ENCODE measurements at places on chromosomes 7 and 10.

DNA sequence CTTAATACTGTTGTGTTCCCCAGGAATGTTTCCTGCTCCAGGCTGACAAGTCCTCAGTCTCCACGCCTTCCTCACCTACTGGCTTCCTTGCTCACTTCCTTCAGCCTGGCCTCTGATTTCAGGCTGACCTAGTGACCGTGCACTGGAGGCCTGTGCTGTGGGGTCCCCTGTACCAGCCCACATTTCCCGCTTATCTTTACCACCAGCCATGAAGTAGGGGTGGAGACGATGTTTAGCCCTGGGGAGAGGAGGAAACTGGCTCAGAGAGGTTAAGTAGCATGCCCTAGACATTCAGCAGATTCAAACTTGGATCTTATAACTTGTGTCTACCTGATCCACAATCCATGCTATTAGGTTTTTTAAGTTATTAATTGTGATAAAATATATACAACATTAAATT, 4.8 kb upstream of the ZNF488 start:
- no peak for DNase-seq

- DNase-seq, result no peak
Observed at GRCh38 chr10:103504181-103504783, 10.8 kb downstream of the NEURL1 start.

DNA sequence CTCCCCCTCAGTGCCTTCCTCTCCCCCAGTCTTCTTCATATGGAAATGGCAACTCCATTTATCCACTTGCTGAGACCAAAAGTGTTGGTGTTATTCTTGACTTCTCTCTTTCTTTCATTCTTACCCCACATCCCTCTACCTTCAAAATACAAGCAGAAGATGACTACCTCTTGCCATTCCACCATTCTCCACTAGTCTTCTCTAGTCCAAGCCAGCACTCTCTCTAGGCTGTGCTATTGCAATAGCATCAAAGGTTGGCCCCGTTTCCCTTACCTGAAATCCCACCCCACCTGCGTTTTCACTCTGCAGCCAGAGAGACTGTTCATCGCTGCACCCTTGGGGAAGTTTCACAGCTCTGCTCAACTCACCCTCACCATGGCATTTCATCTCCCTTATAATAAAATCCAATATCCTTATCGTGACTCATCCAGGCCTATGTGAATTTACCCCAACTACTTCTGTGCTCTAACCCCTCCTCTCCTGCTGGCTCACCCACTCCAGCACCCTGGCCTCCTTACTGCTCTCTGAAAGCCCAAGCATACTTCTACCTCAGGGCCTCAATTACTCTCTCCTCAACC, 109.1 kb downstream of the LSM5 start:
- no peak for DNase-seq

- no peak for DNase-seq
Observed at GRCh38 chr10:29228562-29228961, 60.3 kb upstream of the LYZL1 start.

DNA sequence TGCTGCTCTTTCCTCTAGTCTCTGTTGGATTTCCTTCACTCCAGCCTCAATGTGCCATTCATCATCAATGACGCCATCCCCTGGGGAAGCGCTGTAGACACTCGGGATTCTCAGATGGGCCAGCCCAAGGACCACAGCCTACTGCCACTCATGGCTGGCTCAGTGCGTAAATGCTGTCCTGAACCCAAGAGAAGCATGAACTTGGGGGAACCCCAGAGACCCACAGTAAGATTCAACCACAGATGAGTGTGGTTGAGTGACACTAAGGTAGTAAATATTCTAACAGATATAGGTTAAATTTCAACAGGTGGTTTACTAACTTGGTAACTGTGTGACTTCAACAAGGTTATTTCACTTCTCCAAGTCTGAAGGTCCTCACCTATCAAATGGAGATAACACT, 304.1 kb downstream of the GRM8 start:
- no peak for DNase-seq

- DNase-seq, result no peak
Observed at GRCh38 chr10:33233635-33234034, 100.8 kb downstream of the NRP1 start.

GRCh38 chr7:19401461-19401860, 256.2 kb upstream of the FERD3L start:
- no peak for DNase-seq

DNA sequence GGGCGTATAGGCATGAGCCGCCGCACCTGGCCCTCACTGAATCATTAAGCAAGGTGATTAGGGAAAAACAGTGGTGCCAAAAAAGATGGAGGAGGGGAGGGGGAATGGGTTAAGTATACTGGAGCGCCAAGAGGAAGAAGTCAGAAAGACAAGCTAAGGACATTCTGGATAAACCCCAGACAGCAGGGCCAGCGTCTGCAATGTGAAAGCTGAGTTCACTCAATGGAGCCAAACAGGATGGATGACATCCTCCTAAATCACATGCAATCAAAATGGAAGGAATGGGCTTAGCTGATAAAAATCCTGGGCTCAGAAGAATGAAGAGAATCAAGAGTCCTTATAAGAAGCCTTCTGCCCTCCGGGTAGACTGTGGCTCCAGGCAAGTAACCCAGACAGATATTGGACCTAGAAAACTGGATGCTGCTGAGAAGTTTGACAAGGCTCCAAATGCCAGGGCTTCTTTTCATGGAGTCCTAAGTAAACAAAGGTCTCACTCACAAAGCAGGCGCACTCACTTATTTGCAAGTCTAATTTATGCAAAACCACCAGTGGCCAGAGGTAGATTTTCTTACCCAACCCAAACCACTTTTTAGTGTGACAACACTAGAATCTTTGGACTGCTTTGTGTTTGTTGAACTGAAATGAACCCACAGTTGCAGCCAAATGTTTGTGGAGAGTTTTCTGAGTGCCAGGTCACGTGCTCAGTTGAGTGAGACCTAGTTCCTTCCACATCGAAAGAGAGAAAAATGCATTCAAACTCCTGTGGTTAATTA, 519.1 kb upstream of the AUTS2 start:
- DNase-seq, result no peak

DNA sequence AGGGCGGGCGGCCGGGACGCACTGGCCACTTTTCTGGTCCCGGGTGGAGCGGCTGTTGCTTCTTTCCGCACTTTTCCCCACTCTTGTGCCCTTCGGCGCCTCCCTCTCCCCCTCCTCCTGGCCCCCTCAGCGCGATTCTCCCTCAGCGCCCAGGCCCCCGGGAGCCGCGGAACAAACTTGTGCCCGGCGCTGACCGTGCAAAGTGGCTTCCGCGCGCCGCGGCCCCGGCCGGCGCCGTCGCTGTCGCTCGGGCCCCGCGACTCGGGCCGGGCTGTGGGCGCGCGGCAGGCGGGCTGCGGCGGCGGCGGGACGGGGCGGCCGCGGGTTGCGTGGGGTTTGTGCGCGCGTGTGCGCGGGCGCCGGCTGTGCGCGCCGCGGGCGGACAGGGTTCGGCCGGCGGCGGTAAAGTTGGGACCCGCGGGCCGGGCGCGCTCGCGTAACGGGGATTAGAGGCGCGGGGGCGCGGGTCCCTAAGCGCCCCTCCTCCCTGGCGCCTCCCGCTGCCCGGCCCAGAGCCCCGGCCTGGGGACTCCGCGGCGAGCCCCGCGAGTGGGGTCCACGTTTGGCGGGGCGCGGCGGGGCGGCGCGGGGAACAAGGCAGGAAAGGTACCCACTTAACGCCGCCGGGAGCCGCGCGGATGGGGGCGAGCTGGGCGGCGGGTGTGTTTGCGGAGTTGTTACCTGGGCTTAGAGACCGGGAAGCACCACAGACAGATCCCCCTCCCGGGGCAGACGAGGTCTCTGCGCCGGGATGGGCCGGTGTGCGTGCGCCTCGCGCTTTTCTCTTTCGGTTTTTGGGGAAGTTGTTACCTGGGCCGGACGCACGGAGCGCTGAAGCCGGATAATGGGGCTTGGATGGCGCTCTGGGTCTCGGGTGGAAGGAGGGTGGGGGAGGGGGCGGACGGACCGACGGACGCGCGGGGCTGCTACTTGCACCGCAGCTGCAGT, 860 bp downstream of the ZEB1 start:
- no peak for DNase-seq

GRCh38 chr10:63209705-63210104, 76.6 kb downstream of the NRBF2 start:
- no peak for DNase-seq

DNA sequence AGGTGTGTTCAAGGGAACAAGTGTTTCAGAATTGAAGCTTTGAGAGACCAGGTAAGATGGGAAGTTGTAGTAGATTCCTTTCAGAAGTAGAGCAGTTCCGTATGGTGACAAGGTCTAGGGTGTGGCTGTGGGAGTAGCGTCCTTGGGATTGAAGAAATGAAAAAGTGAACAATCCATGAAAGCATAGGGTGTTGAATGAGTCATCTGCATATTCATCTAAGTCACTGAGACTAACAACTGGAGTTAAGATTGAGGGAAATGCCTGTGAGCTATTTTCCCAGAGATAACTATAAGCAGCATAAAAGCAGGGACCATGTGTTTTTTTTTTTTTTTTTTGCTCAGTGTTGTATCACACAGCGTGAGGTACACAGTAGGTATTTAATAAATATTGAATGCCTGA, 134.8 kb downstream of the PHTF2 start:
- no peak for DNase-seq

DNA sequence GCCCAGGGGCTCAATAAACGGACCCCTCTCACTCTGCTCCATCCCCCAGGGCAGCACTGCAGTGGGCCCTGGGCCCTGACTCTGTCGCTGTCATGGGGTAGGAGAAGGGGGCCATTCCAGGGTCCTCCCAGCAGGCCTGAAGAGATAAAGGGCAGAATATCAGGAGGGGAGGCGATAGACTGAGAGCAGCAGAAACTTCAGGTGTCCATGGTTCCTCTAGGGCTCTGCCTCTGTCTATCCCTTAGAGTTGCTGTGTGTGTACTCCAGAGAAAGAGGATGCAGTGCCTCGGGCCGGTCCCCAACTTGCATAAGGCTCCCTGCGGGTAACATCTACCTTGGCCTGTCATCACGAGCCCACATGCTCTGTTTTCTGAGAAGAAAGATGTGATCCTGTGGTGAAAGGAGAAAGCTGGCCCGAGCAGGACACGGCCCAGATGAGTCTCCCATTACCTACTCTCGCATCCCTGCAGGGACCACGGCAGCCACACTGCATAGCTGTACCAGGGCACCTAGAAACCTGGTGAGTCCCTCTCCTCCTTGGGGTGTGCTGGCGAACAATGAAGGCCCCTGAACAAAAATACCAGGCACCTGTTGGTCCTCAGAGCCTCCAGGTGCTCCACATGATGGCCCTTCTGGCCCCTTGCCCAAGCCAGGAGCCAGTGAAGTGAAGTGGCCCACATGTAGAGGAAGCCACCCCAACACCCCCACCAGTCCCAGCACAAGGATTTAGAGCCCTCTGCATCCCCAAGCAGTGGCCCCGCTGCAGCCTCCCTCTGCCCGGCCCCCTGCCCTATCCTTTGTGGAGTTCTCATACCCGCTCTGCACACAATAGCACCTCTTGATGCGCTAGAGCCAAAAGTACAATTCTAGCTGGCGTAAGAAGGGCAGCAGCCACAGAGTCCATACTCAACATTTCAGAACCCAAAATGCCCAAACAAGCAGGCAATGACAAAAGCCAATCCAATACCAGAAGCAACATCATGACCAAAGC, 106.8 kb downstream of the ARHGAP22 start:
- DNase-seq, result no peak

- no peak for DNase-seq
Observed at GRCh38 chr7:140048138-140048537, 14.6 kb downstream of the PARP12 start.

- DNase-seq, result no peak
Observed at GRCh38 chr10:46293832-46294640, 7.2 kb downstream of the ANTXRL start.

Data from stimulated activated CD4-positive, alpha-beta T cell treated with anti-CD3 and anti-CD28 coated beads, TNF-alpha, amount 100 ng/mL, for 4 hours (primary cell).